ENCODE measurements at places on chromosomes 12 and 14.
A peak's percentile ranks its signal among the peaks of the same experiment; 100 is the strongest.

DNA sequence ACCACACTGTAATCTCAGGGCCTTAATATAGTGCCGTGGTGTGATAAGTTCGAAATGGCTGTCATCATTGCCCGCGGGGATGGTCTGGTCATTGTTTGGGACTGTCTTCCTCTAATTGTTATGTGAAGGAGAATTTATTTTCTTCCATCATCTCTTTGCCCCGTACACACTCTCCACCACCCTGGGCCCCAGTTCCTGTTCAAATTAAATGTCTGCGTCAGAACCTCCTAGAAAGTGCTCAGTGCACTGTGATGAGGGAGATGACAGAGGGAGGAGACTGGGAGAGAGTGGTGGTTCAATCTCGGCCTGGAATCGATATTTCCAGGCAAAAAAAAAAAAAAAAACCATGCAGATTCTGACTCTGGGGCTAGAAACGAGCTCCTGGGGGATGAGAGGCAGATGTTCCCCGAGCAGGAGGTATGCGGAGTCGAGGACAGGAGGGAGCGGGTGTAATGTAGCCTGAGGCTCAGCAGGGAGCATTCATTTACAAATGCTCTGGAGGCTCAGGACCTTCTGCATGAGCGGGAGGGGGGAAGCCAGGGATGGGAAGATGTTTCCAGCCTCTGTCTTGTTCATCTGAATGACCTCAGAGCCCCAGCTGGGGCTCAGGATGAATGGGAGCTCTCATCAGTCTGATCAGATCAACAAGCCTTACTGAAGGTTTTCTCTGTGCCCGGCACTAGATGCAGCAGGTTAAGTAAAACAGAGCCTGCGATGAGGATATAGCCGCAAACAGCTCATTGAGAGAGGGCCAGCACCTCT is 219.5 kb downstream of the TBX5 start:
- DNase-seq: peak; percentile 15

- no peak for DNase-seq
Measured at GRCh38 chr14:77988096-77988870, 181.9 kb upstream of the NRXN3 start.

DNA sequence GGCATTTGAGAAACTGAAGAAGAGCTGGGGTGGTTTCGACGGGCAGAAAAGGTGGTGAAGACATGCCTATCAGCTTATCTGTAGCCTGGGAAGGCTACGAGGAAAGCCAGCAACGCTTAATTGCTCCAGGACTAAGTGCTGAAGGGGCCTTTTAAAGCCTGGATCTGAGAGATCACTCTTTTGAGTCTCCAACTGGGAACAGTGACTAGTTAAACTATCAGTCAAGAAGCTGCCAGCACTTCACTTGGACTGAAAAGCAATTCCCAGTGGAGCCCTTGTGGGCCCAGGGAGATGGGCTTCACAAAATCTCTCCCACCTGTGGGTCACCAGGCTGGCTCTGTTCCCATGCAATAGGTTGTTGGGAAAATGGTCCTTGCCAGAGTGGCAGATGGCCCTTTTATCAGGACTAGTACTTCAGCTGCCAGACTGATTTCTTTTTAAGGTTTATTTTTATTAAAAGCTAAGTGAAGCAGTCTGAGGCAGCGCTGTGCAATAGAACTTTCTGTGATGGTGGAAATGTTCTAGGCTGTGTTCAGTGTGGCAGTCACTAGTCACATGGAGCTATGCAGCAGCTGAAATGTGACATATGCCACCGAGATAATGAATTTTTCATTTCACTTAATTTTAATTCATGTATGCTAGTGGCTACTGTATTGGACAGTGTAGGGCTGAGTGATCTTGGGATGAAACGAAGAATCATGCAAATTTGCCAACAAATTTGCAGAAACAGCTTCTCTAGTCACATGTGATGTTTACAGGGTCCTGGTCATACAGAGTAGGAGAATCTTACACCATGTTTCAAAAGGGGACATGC is 276.8 kb downstream of the PCNX1 start:
- DNase-seq: no peak

DNA sequence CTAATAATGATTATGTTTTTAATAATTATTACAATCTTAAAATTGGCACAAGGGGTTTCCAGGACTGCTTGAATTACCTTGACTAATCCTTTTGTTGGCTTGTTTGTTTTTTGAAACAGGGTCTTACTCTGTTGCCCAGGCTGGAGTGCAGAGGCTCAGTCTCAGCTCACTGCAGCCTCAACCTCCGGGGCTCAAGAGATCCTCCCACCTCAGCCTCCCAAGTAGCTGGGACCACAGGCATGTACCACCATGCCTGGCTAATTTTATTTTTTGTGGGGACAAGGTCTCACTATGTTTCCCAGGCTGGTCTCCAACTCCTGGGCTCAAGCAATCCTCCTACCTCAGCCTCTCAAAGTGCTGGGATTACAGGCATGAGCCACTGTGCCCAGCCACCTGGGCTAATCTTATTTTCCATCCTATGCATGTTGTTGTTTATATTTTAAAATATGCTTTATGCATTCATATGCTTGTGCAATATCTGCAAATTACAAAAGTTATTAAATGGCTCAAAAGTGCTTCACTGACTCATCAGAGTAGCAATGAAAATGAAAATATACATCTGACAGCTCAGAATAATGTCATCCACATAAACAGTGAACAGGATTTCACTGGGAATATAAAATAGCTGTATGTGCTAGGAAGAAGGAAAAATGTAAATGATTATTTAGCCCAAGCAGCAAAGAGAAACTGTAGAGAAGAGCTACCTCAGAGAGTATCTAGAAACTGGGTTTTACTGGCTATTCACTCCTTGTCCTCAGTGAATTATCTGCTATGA is 24.8 kb upstream of the PLEKHG6 start:
- DNase-seq: no peak

GRCh38 chr12:56338308-56339157 is at the start of gene IL23A:
Gene IL23A (plus strand): TSS chr12:56338884. CDS start chr12:56339045, 161 bp downstream.
- no peak for DNase-seq

Data from anterior cingulate cortex (tissue), 58 donors.